ENCODE measurements at places on chromosomes 5 and 9.

DNA sequence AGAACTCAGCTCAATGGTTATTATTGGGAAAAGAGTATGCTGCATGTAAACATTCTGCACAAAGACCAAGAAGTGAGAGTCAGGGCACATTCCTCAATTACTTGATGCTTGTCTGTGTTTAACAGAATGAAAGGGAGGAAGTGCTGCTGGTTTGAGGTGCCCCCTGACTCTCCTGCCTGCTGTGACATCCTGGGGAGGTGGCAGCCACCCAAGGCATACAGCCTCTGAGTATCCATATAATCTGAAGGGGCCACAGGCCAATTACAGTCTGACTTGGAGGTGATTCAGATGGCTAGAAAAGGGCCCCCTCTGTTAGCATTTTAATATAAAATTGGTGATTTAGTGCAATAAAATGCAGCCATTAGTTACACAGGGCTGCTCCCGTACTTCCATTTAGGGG, 313.8 kb downstream of the ASTN2 start:
- no peaks in the 10 kb centered on the region for H3K27me3 ChIP-seq
- H3K36me3 ChIP-seq: no peaks in the 10 kb centered on the region
- H3K4me1 ChIP-seq: no peaks in the 10 kb centered on the region

DNA sequence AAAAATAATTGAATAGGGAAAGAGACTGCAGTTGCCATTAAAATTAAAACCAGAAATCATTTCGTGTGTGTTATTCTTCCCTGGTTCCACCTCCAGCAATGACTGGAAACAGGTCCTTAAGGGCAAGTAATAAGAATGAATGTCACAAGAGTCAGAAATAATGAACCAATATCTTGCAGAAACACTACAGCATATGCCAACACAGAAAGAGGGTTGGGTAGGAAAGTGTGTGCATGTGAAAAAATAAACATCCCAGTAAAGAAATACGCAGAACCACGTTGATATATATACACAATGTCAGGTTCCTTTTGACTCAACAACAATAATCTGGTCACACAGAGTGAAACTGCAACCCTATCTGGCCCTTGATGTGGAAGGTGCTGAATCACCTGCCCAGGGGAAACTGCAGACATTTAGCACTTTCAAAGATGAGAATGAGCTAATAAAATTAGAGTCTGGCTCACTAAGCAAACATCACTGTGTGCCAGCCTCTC, 15.0 kb downstream of the HMHB1 start:
- no peak overlapping the region for H3K4me3 ChIP-seq
- H3K36me3 ChIP-seq: no peaks in the 10 kb centered on the region
- H3K27me3 ChIP-seq: no peaks in the 10 kb centered on the region

- H3K4me3 ChIP-seq: no peak overlapping the region
- no peak overlapping the region for H3K27ac ChIP-seq
- peaks cover 34% of the 10 kb centered on the region for H3K27me3 ChIP-seq
- peaks cover 5% of the 10 kb centered on the region for H3K4me1 ChIP-seq
- no peak for DNase-seq
Measured at GRCh38 chr9:36896296-36896695, 137.8 kb downstream of the PAX5 start.

DNA sequence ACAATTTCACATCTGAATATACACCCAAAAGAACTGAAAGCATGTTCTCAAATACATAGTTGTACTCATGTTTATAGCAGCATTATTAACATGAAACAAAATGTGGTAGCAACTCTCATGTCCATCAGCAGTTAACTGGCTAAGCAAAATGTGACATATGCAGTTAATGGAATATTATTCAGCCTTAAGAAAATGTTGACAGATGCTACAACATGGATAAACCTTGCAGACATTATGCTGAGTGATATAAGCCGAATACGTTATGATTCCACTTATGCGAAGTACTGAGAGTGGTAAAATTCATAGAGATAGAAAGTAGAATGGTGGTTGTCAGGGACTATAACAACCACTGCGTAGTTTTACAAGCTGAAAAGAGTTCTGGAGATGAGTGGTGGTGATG, 1469.0 kb upstream of the ACO1 start:
- H3K36me3 ChIP-seq: no peaks in the 10 kb centered on the region
- no peak for DNase-seq
- H3K4me1 ChIP-seq: no peaks in the 10 kb centered on the region
- H3K27ac ChIP-seq: no peak overlapping the region
- H3K4me3 ChIP-seq: no peak overlapping the region

DNA sequence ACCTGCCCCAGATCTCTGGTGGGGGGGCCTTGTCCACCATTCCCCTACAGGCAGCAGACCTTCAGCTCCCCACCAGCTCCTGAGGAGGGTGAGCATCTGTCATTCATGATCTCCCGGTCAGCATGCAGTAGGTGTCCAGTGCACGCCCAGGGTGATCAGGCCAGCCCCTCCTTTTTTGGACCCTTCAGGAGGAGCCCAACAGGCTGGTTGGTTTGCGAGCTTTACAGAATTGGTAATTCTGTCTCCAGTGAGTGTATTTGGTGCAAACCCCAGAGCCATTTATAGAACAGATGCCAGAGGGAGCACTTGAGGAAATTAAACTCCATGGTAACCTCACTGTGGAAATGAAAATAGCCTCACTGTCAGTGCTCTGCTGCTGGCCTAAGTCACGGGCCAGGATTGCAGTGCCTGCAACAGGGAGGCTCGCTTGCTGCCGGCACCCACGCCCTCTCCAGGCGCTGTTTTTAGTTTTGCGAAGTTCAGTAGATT, 23.4 kb downstream of the WNK2 start:
- peak; percentile 96 for DNase-seq
- peak overlapping the region; percentile 92 for H3K27ac ChIP-seq
- no peaks in the 10 kb centered on the region for H3K36me3 ChIP-seq
- H3K27me3 ChIP-seq: peaks cover 2% of the 10 kb centered on the region
- no peak overlapping the region for H3K4me3 ChIP-seq
- peaks cover 71% of the 10 kb centered on the region for H3K4me1 ChIP-seq

DNA sequence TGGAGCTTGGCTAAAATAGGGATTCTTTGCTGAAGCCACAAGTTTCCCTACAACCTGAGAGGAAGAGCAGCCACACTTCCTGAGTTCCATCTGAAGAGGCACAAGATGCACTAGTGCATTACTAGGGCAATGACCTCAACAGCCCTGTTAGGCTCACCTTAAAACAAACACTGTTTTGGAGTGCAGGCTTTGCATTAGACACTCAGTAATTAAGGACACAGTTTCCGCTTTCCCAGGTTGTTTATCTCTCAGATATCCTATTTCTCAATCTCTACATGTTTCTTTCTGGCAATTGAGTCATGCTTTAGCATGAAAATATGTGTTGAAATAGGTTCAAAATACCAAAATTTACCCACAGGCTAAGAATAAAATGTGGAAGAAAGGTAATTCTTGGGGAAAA, 34.2 kb downstream of the EMB start:
- H3K36me3 ChIP-seq: no peaks in the 10 kb centered on the region
- DNase-seq: no peak
- H3K27ac ChIP-seq: no peak overlapping the region
- no peaks in the 10 kb centered on the region for H3K27me3 ChIP-seq
- no peaks in the 10 kb centered on the region for H3K4me1 ChIP-seq

Data from muscle of leg (tissue), 16 donors.